ENCODE measurements at places on chromosomes 3 and 15.

DNA sequence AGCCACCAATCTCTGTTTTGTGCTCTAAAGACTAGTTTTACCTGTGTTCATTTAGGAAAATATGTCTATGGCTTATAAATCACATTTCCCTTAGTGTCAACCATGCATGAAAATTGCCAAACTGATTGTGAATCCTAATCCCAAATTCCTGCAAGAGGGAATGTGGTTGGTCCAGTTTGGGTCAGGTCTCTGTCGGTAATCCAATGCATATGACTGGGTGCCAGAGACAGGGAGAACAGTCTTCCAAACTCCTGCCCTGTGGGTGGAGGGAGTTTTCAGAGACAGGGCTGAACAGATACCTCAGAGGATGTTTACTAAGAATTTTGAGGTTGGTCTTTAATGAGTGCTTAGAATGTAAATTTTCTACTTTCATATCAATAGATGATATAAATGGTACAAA, 300.5 kb upstream of the ARL6 start:
- DNase-seq = no peak

GRCh38 chr3:53694666-53695323, 151.4 kb downstream of the CHDH start:
- no peak for DNase-seq

DNA sequence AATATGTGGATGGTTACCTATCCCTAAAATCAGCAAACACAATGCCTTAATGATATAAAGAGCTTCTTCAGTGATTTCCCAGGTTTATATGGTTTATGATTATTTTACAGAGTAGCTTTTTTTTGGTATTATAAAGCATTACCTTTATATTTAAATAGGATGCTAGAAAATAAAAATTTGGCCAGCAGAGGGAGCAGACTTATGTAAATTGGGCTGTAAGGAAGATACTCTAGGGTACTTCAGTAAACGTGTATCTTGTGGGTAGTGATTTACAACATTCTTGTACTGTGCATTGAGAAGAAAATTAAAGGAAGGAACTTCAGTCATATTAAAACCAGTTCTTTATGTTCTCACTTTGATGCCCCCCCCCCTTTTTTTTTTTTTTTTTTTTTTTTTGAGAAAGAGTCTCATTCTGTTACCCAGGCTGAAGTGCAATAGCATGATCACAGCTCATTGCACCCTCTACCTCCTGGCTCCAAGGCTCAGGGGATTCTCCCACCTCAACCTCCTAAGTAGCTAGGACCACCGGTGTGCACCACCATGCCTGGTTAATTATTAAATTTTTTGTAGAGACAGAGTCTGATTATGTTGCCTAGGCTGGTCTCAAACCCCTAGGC, 167.9 kb downstream of the BBX start:
- no peak for DNase-seq

DNA sequence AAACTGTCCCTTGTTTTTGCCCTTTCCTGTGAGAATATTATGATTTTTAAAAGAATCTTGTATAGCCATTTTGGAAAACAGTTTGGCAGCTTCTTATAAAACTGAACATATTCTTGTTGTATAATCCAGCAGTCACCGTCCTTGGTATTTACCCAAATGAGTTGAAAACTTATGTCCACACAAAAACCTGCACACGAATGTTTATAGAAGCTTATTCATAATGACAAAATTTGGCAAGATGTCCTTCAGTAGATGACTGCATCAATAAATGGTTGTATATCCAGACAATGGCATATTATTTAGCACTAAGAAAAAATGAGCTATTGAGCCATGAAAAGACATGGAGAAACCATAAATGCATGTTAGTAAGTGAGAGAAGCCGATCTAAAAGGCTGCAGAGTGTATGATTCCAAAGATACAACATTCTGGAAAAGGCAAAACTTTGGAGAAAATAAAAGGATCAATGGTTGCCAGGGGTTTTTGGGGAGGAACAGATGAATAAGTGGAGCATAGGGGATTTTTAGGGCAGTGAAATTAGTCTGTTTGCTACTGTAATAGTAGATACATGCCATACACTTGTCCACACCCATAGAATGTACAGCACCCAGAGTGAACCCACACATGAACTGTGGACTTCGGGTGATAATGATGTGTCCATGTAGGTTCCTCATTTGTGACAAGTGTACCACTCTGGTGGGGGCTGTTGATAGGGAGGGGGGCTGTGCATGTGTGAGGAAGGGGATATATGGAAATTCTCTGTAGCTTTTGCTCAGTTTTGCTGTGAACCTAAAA, 31.7 kb downstream of the LIMD1 start:
- no peak for DNase-seq

DNA sequence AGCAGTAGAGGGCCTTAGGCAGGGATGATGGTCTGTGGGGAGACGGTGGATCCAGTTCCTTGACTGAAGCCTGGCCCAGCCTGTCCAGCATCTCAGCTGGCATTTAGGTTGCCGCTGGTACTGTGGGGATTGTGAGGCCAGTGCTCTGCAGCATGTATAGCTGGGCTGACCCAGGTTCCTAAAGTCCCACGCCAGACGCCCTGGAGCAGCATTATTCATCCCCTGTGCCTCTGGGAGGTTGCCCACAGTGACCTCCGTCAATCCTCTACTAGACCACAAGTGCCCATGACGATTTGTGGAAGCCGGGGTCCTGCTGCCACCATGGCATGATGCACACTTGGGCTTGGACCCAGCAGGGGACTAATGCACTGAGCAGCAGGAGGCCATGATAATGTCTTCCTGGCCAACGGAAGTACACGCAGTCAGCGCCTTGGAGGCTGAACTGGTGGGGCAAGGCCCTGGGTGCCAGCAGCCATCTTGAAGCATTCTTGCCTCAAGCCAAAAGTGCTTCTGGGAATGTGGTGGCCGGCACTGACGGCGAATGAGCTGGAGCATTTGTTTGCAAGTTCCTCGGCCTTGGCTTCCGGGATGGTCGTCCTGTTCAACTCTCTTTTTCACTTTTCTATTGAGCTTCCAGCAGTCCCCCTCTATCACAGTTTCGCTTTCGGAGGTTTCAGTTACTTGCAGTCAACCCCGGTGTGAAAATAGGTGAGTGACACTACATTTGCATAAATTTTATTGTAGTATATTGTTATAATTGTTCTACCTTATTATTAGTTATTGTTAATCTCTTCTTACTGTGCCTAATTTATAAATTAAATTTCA, 949.4 kb downstream of the ROBO1 start:
- DNase-seq = no peak

- DNase-seq = no peak
Measured at GRCh38 chr3:143475981-143476380, 356.4 kb downstream of the CHST2 start.

GRCh38 chr15:101434032-101434920, 55.2 kb downstream of the PCSK6 start:
- DNase-seq = no peak

DNA sequence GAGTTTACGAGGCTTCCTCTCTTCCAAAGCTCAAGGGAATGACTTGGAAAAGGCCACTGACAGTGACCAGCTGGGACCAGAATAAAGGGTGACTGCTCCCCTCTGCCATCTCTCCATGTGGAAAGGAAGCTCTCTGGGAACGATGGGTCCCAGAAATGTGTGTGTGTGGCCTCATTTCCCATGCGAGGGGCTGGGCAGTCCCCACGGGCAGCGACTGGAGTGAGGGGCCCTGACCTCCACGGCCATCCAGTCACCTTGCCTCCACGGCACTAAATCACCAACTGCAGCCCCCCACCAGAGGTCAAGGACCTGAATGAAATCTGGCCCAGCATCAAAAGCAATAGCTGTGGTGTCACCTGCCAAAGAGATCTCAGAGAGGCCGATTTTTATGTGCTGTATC, 29.6 kb downstream of the RGMA start:
- no peak for DNase-seq
